Muscle of back (tissue), 13 donors: ENCODE measurements at places on chromosomes 1 and 21. TPM values are rescaled to one million over a fixed set of nuclear protein-coding genes. Genes with fewer than 3 reads are reported as not detected.

DNA sequence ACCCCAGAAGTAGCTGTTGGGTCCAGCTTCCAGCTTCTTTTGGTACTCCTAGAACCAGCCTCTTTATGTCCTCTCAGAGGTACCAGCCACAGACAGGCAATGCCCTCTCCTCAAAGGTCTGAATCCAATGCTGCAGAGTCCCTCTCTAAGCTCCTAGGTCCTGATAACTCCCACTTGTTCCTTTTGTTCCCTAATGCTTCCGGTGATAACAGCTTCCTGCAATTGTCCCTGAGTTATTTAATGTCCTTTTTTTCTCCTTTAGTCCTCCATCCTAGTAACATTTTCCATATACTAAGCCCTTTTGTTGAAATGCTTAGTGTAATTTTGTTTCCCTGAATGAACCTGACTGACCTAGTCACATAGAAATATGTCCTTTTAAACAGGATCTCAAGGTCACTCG, 201.7 kb upstream of the BEND5 start:
- DNase-seq, result no peak

Gene ARHGAP30
- 2.2 TPM for polyA plus RNA-seq

GRCh38 chr21:41508415-41509144, 622 bp upstream of the TMPRSS2 start:
- no peak for DNase-seq

GRCh38 chr21:45469273-45470086, 64.5 kb downstream of the COL18A1 start:
- no peak for DNase-seq

DNA sequence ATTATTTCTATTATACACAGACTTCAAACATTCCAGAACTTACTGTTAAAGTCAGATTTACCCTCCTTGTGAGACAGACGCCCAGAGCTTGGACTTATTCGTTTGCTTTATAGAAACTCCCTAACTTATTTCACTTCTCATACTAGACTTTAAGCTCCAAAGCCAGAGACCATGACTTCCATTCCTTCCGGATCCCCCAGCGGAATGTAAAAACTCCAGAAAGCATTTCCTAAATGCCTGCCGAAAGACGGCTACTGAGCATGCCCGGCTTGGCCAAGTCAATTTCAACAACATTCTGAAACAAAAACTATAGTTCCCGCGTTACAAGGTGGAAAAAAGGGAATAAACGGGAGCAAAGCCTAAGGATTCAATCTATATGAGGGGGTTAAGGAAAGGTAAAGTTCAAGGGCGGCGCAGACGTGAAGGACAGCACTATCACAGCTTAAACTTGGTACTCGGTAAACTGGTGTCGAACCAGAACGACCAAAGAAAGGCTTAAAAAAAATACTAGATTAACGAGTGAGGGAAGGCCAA, 1.1 kb downstream of the USP48 start:
- DNase-seq, result peak; percentile 34

DNA sequence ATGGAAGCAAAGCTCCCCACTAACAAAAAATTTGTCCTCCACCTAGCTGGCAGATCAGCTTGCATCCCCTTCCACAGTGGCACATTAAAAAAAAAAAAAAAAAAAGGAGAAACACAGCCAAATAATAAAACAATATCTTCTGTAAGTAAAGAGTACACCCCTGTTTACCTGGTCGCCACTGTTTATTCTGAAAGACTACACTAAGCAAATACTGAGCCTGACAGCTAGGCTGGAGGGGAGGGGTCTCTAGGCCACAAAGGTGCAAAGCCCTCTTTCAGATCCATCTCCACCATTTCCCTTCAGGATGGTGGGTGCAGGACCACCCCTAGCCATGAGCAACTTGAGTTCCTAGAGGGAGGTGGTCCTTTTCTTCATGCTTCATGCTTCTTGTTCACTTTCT, 22.8 kb upstream of the SLC45A3 start:
- no peak for DNase-seq

- DNase-seq, result peak; percentile 13
These were observed 17.2 kb downstream of the CC2D1B start for GRCh38 chr1:52348704-52349300.

DNA sequence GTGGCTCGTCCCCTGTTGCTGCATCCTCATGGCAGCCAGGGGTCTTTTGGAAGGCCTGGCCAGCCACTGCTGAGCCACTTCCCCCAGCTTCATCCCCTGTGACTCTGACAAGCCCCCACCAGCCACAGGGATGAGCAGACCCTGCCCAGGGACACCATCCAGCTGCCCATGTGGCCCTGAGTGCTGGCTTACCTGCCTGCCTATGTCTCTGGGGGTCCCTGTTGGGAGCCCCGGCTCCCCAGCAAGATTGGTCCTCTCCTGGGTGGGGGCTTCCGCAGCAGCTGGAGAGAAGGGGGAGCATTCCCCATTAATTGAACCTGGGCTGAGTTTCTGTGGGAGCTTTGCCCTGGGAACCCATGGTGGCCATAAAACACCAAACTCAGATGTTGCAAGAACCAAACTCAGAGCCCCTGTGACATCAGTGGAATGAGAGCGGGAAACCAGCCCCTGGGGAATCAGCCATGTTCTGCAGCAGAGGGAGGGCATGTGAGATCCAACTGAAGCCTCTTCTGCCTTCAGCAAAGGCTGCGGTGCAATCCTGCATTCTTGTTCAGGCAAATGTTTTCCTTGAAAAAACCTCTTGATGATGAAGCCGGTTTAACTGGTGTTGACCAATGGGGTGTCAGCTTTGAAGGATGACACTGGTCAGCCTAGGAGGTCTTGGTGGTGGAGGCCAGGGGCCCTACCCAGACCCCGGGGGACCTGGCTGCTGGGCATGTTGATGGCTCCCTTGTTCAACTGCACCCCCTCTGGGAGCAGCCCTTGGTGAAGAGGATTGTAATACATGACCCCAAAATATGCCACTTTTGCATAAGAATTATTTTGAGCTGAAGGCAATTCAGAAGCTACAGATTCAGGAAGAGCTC, 28.3 kb upstream of the COL18A1 start:
- DNase-seq, result no peak

- no peak for DNase-seq
These were observed 71.3 kb downstream of the AHCTF1 start for GRCh38 chr1:246860401-246860800.

DNA sequence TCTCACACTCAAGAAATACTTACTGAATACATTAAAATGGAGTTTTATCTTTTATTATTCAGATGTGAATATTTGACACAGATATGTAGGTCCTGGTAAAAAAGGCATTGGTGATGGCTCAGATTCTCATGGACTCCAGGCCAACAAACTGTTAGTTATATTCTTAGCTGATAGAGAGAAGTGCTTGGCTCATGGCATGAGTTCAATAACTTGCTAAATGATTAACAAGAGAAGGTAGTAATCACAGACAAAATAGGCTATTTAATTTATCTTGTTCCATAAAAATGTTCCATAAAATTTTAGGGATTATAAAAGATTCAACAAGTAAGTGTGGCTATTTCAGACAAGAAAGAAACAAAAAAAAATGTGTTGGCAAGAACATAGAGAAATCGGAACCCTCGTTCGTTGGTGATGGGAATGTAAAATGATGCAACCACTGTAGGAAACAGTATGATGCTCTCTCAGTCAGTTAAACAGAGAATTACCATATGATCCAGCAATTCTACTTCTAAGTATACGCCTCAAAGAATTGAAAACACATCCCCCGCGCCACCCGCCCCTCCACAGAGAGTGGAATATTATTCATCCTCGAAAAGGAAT, 737.8 kb upstream of the ADAMTS5 start:
- DNase-seq, result no peak

GRCh38 chr1:59178339-59179187, 118.3 kb upstream of the FGGY start:
- DNase-seq, result peak; percentile 97

- DNase-seq, result peak; percentile 47
These were observed 582.4 kb downstream of the LTN1 start for GRCh38 chr21:28410256-28410655.

Gene ANKRD35
- 2.3 TPM for polyA plus RNA-seq

GRCh38 chr1:50783286-50783685, 176.8 kb downstream of the FAF1 start:
- no peak for DNase-seq

- DNase-seq, result no peak
These were observed 258.0 kb upstream of the VAMP3 start for GRCh38 chr1:7513081-7513480.

- no peak for DNase-seq
These were observed 44.1 kb upstream of the DNAJC6 start for GRCh38 chr1:65265296-65265650.

Gene CHIA
- not detected for polyA plus RNA-seq

DNA sequence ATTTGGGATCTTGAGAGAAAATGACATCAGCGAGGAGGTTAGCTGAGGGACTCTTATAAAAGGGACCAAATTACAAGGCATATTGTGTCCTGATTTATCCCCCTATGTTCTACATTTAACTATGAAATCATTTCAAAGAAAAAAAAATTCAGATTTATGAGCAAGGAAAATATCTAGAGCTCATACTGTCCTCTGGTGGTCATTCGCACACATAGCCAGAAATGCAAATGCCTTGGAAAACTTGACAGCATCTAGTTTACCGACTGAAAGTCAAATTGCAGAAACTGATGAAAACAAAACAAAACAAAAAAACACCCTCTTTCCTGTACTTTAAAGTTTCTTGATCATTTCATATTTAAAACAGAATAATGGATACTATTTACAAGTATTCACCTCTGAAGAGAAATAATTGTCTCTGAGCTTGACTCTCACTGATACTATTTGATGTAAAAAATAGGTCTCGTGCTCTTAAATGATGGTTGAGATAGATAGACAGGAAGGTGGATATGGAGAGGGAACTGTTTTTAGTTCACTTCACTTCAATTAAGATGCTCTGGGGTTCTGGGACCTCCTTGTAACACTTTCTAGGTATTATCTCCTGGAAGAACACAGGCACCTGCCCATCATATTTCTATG, 253.8 kb downstream of the PCP4 start:
- peak; percentile 55 for DNase-seq

GRCh38 chr1:184052194-184052559, 647 bp downstream of the TSEN15 start:
- no peak for DNase-seq

GRCh38 chr1:80842796-80843195, 957.9 kb upstream of the ADGRL2 start:
- no peak for DNase-seq

- no peak for DNase-seq
These were observed 303.7 kb downstream of the HLX start for GRCh38 chr1:221182791-221183533.

- peak; percentile 89 for DNase-seq
These were observed at the start of gene SOX13 for GRCh38 chr1:204072931-204073836. SOX13 (plus strand) TSS chr1:204073115; CDS start chr1:204112916, 39,801 bp downstream.

GRCh38 chr1:40141878-40142535, 19.2 kb upstream of the RLF start:
- DNase-seq, result no peak

- no peak for DNase-seq
These were observed 63.5 kb downstream of the ETS2 start for GRCh38 chr21:38869196-38869595.

DNA sequence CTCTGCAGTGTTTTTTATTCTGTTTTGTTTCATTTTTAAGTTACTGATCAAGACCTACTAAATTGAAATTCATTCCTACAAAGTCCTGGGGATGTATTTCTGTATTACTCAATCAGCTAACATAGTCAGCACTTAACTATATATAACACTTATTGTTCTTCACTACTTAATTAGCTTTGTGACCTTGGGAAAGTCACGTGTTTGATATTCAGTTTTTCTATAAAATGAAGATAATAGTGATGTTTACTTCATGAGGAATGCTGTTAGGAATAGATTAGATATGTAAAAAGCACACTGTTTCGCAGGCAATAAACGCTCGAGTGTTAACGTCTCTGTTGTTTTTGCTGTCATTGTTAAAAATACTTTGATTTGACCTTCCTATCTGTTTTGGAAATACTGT, 44.6 kb downstream of the CTTNBP2NL start:
- DNase-seq, result no peak

Gene VAV3
- 6.6 TPM for polyA plus RNA-seq

Gene AGMAT
- 1.3 TPM for polyA plus RNA-seq

GRCh38 chr1:229017091-229017490, 253.8 kb upstream of the RAB4A start:
- no peak for DNase-seq

- DNase-seq, result no peak
These were observed 13.1 kb upstream of the LPGAT1 start for GRCh38 chr1:211843507-211844298.

DNA sequence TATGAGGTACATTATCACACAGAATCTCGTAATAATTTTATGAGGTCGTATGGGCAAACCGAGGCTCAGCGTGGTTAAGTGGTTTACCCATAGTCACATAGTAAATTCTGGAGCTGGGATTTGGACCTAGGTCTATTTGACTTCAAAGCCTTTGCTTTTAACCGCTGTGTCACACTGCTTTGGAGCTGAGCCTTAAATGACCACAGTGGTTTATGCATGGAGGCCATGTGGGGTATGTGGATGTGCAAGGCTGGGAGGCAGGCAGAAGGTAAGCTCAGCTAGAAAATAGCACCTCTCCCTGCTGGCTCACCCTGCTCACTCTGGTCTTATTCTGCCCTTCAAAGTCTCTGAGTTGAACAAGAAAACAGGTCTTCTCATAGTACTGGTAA, 269.5 kb downstream of the TRABD2B start:
- no peak for DNase-seq

- DNase-seq, result no peak
These were observed 618 bp downstream of the HNRNPR start for GRCh38 chr1:23343221-23344110.

Gene CGN
- 0.61 TPM for polyA plus RNA-seq

DNA sequence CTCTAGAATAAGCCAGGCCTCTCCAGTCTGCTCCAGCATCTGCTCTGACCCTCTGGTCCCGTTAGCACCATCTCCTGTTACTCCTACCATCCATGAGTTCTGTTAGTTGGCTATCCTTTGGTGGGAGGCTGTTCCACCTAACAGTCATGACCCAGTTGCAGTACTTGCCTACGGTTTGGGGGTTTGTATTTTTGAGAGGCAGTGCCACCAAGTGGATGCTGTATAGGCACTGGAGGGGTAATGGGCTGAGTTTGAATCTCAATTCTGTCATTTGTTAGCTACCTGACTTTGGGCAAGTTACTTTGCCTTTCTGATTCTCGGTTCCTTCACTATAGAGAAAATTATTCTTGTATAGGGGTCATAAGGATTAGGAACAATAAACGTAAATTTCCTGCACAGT, 12.1 kb upstream of the C8B start:
- DNase-seq, result no peak

GRCh38 chr1:916173-917075, 7.3 kb upstream of the SAMD11 start:
- no peak for DNase-seq

GRCh38 chr1:212539737-212540430, 68.7 kb upstream of the ATF3 start:
- no peak for DNase-seq

DNA sequence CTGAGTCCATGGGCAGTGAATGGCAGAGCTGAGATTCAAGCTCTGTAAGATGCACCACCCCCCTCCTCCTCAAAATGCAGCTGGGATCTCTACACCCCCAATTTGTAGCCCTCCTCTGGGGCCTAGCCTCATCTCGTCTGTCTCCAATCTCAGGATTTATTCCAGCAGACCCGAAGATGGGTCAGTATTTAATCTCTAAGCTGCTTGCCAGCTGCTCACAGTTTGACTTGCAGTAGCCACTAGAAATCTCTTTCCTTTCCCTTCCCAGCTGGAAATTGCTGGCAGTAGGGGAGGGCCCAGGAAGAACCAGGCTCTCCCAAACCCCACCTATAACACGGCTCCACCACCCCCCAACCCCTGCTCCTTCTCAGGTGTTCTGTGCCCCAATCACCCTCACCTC, 1.5 kb downstream of the LACTBL1 start:
- DNase-seq, result no peak
